ENCODE measurements at places on chromosomes 11 and 22.

GRCh38 chr11:62449451-62449851, 30.6 kb downstream of the SCGB1A1 start:
- DNase-seq = no peak

DNA sequence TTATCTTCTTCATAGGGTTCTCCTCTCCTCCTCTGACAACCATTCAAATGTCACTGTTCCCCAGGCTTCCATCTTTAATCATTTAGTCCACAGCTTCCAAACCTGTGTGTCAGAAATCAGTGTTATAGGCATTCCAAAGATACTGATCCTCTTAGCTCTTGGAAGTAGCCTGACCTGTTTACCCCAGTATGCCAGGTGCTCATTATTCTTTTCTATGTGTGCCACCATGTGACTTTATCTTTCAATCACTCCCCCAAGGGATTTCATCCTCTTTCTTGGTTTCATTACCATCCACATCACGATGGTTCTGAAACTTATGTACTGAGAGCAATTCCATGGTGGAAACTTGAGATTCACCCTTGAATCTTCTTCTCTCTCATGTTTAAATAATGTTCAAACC, 7.6 kb downstream of the POU2AF2 start:
- DNase-seq = no peak

GRCh38 chr11:14148653-14149273, 186.2 kb downstream of the SPON1 start:
- DNase-seq = no peak

- no peak for DNase-seq
Measured at GRCh38 chr11:59923813-59924212, 14.4 kb upstream of the OOSP1 start.

DNA sequence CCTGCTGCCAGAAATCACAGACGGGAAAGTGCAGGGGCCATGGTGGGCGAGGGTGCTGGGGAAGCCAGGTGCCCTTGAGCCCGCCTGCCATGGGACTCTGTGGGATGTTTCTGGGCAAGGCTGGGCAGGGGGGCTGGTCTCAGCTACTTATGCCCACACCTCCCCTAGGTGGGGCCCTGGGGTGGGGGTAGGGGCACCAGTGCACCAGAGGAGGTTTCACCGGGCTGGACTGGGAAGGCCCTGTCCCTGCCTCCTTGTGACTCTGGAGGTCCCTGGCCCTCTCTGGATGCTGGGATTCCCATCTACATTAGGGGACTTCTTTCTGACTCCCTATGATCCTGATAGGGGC, 75.2 kb upstream of the WNT11 start:
- DNase-seq = no peak

DNA sequence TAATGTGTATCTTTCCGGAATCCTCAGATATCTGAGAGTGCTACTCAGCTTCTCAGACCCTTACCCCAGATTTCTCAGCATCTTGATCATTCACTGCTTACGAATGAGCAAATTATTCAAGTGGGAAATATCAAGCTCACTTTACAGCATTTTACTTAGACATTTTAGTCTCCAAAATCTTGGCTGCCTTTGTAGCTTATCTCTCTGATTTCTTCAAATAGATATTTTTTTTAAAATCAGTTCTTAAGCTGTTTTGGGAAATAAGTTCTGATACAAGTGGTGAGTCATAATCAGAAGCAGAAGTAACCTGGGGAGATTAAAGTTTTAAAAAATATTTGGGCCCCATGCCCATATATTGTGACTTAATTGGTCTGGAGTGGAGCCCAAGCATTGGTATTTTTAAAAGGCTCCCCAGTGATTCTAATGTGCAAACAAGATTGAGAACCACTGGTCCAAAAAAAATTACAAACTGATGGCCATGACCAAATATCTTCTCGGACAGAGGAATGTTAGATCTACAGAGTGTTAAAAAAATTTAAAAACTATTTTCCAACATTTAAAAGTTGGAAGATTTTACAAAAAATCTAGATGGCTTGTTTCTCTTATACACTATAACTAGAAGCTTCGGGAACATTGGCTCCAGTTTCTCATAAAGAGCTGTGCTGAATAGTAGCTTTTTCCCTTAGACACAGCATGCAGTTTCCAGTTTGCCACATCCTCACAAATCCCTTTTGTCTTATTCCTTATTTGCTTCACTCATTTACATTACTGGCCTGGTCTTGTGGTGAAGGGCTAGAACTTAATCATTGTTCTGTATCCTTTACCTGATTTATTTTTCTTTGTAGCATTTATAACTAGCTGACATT, 87.8 kb upstream of the BMAL1 start:
- no peak for DNase-seq

GRCh38 chr11:18280438-18281045, 14.5 kb downstream of the SAA1 start:
- DNase-seq = no peak

DNA sequence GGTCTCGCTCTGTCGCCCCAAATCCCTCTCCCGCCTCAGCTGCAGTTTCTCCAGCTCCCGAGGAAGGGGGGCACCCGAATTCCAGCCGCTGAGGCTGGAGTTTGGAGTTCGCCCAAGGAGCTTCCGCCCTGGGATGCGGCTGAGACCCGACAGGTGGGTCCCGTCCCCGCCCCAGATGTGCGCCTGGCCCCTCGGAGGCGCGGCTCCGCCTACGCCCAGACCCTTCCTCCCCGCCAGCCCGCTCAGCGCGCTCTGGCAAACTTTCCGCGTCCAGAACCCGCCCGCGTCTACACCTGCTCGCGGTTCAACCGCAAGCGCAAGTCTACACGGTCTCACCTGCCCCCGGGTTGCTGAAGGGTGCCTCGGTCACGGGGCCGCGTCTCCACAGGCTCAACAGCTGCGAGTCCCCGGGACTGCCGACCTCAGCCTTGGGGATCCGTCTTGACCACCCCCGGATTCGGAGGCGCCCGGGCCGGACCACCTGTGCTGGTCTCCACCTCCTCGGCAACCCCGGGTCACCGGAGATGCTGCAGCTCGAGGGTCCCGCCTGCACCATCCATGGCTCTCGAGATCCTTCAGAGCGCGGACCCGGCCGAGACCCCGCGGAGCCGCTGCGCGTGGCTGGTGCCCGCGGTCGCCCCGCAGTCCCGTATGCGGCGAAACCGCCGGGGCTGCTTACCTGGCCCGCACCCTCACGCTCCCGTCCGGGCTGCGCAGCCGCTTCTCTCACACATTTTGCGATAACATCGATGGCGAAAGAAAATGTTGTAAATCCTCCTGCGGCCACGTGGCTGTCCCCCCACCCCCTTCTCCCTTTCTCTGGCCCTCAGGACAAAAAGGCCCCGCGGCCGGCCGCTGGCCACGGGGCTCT, 63.6 kb downstream of the NFAM1 start:
- DNase-seq = no peak
